ENCODE measurements at places on chromosomes 4 and X. TPM values are rescaled to one million over a fixed set of nuclear protein-coding genes. Genes with fewer than 3 reads are reported as not detected.
A peak's percentile ranks its signal among the peaks of the same experiment; 100 is the strongest.

GRCh38 chr4:40334591-40335524, at the start of gene CHRNA9:
CHRNA9 (plus strand) TSS chr4:40335333; CDS start chr4:40335468, 135 bp downstream.
- DNase-seq: peak; percentile 73
- no peaks in the 10 kb centered on the region for H3K27me3 ChIP-seq
- H3K27ac ChIP-seq: no peak within 1 kb of the TSS
- H3K4me3 ChIP-seq: no peak within 1 kb of the TSS
- H3K36me3 ChIP-seq: no peaks in the 10 kb centered on the region

GRCh38 chr4:7976634-7977033, 37.0 kb upstream of the AFAP1 start:
- no peaks in the 10 kb centered on the region for H3K36me3 ChIP-seq
- no peak overlapping the region for H3K4me3 ChIP-seq
- H3K4me1 ChIP-seq: no peaks in the 10 kb centered on the region
- H3K27ac ChIP-seq: no peak overlapping the region

DNA sequence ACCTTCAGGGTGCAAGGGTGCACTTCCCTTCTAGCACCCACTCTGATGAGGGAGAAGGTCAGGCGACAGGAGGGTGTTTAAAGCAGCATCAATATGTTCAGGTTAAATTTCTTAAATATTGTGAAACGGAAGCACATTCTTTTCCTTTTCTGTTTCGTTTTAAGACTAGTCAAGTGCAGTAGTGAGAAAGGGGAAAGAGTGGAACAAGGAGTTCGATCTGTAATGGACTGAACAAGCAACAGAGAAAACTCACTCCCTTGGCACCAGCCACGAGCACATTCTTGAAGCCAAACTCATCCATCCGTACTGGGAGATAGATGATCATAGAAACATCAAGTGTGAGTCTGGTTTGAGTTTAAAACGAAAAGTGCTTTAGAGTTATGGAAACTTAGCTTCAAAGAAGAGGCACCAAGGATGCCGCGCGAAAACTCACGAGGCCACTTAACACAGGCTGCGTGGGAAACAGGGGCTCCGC, 815 bp downstream of the FAM53A start:
- no peaks in the 10 kb centered on the region for H3K27me3 ChIP-seq
- peak overlapping the region; percentile 47 for H3K4me3 ChIP-seq
- peak overlapping the region; percentile 47 for H3K27ac ChIP-seq
- no peak for DNase-seq
- peaks cover 3% of the 10 kb centered on the region for H3K4me1 ChIP-seq

GRCh38 chr4:139762720-139763119, 97.1 kb downstream of the MGST2 start:
- H3K36me3 ChIP-seq: no peaks in the 10 kb centered on the region
- peak overlapping the region; percentile 20 for H3K27ac ChIP-seq
- no peak for DNase-seq
- no peaks in the 10 kb centered on the region for H3K27me3 ChIP-seq
- no peak overlapping the region for H3K4me3 ChIP-seq
- peaks cover 8% of the 10 kb centered on the region for H3K4me1 ChIP-seq

The GPRIN3 gene
- polyA plus RNA-seq: 2.2 TPM

The GAGE1 gene
- polyA plus RNA-seq: not detected

The TIMM17B gene
- polyA plus RNA-seq: 109 TPM

The ADGRL3 gene
- polyA plus RNA-seq: 1.3 TPM

Measured in kidney (tissue), 22 donors.